ENCODE measurements at places on chromosomes 3 and 15.

DNA sequence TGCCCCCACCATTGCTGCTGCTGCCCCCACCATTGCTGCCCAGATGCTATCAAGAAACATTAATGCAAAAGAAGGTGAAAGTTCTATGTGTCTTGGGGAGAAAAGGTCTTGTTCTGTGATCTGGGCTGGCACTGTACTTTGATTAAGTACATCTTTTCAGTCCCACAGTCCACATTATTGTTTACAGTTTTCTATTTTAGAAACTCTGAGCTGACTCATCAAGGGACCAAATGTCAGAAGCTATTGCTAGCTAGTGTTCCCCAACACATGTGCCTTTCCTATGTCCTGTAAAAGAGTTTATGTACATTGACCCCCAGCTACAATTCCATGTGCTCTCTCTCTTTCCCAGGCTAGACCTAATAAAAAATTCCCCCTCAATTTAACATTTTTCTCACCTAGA lies 264.7 kb upstream of the NECTIN3 start:
- DNase-seq, result no peak

DNA sequence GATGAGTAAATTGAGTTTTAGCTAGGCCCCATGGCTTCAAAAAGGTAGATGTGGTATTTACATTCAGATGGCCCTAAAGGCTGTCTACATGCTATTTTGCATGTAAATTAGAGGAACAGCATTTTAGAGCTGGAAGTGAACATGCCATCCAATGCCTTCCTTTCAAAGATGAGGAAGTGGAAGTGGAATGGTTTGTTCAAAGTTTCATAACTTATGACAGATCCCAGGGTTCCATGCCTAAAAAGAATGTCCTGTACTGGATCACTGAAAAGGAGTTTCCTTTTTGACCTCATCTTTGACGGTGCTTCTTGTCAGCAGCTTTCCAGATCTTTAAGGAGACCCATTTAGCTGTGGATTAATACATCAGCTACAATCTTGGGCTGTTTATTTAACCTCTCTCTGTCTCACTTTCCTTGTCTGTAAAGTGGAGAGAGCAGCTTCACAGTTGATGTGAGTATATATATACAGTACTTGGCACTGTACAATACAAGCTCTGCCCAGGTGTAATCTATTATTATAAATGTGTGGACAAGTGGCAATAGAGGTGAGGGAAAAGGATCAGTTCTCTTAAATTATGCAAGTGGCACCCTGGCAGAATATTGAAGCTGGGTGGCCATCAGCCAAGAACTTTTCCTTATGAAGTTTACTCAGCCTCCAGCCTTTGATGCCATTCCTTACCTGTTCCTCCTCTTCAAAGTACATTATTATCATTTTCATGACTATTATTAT lies 68.7 kb upstream of the GOLGA8B start:
- no peak for DNase-seq

- no peak for DNase-seq
These were observed 159.3 kb upstream of the MDFIC2 start for GRCh38 chr3:70471464-70472342.

GRCh38 chr3:129061888-129062834 lies 1.6 kb downstream of the GP9 start:
- no peak for DNase-seq

GRCh38 chr3:45939341-45939771 lies 3.9 kb upstream of the CXCR6 start:
- no peak for DNase-seq

- DNase-seq, result no peak
These were observed 402.2 kb downstream of the NR2F2 start for GRCh38 chr15:96732704-96733103.

GRCh38 chr3:100562224-100562857 lies 47.1 kb upstream of the ADGRG7 start:
- DNase-seq, result no peak

DNA sequence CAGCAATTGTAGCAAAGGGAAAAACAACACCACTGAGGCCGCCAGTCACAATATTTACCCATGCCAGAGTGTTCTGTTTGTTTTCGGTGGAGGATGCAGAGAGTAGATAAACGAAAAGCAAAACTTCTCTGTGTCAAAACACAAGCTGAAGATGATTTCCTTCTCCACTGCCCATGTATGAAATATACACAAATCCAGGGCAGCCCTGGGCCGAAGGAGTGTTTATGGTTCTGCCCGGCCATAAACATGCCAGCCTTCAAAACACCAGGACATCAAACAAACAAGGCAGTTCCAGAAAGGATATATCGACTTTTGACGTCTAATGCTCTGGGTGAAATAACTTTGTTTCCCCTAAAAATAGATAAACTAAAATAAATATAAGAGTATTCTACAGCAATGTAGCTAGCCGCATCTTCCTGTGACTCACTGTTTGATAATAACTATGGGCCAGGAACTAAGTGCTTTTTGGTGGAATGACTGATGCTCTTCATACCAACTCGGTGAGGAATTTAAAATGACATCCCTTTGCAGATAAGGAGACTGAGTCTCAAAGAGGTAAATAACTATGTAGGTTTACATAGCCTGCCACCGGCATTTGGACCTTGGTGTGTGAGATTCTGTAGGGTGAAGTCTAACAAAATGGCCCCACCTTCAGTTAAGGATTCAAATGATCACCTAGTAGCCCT lies 82.8 kb downstream of the MAGI1 start:
- no peak for DNase-seq

GRCh38 chr3:23743141-23743784 lies 62.5 kb upstream of the UBE2E1 start:
- no peak for DNase-seq

DNA sequence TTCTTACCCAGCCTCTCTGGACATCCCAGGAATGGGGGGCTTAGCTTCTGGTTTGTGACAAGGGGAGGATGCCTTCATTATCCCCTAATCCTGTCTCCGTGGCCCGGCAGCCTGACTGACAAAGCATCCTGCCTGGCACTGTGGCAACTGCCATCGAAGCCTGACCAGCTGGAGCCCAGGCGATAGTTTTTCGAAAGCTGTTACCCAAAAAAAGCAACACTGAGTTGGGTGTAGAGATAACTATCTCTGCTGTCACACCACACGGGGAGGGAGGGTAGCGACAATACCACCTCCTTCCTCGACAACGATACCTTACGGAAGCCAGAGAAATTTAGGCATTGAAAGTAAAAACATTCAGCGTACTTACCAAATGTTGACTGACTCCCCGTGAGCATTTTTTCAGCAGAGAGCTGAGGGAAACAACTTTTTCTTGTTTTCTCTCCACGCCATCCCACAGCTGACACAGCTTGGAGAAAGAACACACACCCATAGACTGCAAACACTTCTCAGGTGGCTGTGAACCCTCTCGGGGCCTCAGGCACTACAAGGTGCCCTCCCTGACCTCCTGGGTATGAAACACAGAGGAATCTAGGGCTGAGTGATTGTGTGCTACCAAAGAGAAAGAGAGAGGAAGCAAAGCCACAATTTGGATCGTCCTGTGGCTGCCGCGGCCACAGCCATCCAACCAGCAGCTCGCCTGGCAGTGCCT lies 361.9 kb upstream of the ICE2 start:
- DNase-seq, result peak; percentile 71

DNA sequence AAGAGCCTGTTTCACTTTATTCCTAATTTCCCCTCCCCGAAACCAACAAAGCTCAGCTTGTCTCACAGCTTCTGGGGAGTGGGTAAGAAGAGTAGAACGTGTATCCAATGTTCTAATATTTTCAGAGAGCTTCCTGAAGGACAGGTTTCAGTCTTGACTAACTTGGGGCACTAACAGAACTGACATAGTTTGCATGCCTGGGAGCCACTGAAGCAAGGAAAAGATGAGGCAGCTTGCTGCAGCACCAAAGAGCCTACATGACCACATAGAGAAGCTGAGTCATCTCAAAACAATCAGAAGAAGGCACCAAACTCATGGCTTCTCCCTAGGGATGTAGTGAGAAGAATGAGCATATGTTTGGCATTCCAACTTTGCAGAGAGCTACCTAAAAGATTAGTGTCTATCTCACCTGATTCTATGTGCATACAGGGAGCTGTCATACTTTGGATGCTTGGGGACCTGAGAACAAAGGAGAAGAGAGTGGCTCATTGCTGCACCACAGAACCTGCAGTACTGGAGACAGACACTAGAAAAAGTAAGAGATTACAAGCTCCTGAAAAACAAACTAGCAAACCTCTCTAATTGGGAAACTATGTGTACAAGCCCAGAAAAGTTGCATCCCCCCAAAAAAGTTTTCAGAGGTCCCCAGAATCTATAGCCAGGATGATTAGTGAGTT lies 86.9 kb downstream of the DCLK3 start:
- no peak for DNase-seq

GRCh38 chr3:149472030-149472797 lies 2.3 kb upstream of the TM4SF4 start:
- no peak for DNase-seq

- no peak for DNase-seq
These were observed 31.3 kb upstream of the NFKBIZ start for GRCh38 chr3:101817992-101818391.

GRCh38 chr15:79659691-79660090 lies 227.6 kb downstream of the MINAR1 start:
- DNase-seq, result no peak

DNA sequence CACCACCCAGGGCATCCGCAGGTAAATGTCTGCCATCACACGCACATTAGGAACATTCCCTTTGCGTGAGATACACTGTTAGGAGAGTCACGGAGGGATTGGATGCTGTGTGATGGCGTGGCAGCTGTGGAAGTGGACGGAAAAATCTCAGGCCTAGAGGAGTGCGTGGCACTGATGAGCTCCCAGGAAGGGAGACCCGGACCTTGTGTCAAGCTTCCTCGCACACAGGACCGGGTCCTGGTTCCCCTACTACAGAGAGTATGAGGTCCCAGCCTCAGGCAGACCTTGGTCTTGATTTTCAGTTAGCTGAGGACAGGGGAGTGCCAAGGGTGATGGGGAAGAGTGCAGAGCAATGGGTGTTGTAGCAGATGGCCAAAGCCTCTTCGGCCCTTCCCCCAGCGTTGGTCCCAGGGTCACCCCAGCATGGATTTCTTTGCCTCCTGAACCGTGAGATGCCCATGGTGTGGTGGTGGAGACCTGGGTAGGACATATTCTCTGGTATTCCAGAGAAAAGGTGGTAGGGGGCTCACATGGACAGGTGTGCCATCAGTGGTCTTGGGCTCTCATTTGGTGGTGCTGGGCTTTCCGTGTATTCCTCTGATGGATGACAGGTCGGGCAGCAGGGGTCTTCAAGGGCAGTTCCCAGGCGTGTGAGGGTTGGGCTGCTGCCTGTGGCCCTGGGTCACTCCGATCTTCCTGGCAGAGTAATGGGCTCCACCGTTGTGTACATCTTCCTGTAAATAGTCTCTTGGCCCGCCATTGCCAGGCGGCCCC lies 105.1 kb downstream of the SNRPN start:
- DNase-seq, result no peak

DNA sequence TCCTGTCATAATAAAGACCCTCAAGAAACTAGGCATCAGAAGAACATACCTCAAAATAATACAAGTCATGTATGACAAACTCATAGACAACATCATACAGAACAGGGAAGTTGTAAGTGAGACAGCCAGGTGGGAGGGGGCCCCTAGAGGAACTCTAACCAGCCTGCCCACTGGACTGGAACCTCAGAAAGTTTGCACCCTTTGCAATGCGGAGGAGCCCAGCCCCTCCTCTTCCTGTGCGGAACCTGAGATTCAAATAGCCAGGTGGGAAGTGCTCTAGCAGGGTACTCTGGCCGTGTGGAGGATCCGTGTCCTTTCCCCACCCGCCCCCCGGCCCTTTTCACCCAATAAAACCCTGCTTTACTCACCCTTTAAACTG lies 387.0 kb upstream of the CBLB start:
- DNase-seq, result no peak

GRCh38 chr3:194392576-194392975 lies 6.5 kb downstream of the GP5 start:
- DNase-seq, result no peak

- peak; percentile 52 for DNase-seq
These were observed 31.5 kb downstream of the KCNAB1 start for GRCh38 chr3:156151824-156152428.

- DNase-seq, result no peak
These were observed 31.6 kb upstream of the PDE8A start for GRCh38 chr15:84949845-84950569.

DNA sequence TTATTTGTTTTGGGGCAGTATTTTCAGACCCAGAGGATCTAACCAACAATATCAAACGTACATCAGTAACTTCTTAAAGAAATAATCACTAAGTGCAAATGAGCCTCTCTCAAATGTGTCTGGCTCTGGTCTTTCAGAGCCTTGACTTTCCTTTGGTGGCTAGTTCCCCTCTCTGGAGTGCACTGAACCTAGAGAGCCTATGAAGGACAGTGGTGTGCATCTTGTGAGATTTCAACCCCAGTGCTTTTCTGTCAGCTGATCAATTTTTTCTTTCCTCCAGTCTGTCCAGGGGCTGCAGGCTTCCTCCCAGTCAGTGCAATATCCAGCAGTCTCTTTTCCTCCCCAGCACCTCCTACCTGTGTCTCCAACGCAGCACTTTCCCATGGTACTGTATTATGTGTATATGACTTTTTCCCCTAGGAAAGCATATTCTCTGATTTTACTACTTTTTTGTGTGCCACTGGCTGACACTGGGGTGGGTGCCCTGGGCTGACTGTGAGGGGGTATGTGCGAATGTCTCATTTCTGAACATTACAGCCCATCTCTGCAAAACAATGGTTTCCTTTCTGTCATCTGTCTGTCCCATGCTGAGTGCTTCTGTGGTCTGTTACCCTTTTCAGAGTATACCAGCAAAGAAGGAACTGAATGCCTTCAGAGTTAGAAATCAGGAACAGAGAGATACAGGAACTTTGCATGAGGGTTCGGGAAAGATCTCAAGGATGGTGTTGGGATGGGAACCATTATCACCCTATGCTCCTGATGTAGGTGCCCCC lies 98.8 kb downstream of the ARPP21 start:
- no peak for DNase-seq

DNA sequence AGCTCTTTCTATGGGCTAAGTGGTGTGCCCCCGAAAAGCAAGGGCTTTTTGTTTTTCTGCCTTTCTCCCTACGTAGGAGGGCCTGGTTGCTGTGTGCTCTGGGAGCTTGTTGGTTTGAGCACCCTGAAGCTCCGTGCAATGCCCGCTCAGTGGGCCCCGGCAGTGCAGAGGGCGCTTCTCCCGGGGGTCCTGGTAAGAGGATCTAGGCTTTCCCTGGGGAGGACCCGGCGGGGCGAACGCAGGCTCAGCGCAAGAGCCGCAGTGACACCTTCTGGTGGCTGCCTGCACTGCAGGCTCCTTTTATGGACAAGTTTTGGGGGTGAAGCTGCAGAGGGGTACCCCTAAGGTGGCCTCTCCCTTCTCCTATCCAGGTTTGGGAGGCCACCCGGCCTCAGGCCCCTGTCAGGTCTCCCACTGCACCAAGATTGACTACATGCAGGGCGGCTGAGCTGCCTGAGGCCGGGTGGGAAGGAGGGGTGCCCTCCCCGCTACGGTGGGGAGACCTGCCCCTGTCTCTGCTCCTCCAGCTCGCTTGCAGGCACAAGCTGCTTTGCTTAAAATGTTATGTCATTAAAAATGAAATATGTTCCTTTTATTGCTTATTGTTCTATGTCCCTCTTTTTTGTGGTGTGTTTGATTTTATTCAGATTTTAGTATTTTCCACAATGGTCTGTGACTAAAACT lies 387.9 kb downstream of the GABRG3 start:
- DNase-seq, result no peak

GRCh38 chr15:40660686-40661085 lies 34.3 kb upstream of the RAD51 start:
- DNase-seq, result no peak

All from CD4-positive, alpha-beta T cell treated with Interleukin-21 for 1 hour (primary cell).